ENCODE measurements at places on chromosomes 6 and 20.

DNA sequence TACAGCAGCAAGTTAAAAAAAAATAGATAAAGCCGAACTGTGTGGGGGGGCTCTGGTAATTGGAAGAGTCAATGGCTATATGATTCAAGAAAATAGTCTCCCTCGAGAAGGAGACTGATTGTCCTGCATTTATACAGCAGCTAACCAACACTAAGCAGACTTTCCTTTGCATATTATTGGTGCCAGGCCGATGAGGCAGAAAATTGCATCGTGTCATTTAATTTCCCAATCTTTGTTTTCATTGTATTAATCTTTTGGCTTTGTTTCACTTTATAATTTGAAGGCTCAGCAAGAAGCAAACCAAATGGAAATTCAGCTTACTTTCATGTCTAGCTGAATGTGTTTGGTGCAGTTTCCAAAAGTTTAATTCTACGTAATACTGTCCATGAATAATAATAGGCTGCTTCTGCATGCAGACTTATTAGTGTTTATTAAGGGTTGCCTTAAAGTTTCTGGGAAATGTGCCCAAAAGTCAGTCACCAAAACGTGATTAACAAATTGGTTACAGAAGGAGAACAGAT lies 258.5 kb downstream of the HACE1 start:
- no peak for DNase-seq

GRCh38 chr6:157806856-157807215 lies 16.2 kb upstream of the SNX9 start:
- no peak for DNase-seq

DNA sequence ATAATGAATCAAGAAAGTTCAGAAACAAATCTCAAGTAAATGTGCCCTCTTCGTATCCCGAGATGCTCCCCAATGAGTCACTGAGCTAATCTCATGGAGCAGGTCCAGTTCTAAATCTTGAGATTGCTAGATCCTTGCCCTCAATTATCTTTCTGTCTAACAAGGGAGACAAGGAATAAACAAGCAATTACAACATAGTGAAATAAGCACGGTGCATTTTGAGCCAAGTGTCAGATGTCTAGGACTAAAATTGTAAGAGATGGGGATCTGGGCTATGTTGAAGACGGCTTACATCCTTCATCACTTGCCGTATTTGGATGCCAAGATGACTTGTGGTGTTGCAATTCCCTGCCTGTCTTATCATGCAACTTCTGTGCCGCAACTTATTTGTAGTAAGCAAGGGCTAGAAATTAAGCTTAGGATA lies 56.5 kb upstream of the ADGRF1 start:
- DNase-seq = no peak

GRCh38 chr6:96836631-96837080 lies 621 bp downstream of the GPR63 start:
- DNase-seq = peak; percentile 4

DNA sequence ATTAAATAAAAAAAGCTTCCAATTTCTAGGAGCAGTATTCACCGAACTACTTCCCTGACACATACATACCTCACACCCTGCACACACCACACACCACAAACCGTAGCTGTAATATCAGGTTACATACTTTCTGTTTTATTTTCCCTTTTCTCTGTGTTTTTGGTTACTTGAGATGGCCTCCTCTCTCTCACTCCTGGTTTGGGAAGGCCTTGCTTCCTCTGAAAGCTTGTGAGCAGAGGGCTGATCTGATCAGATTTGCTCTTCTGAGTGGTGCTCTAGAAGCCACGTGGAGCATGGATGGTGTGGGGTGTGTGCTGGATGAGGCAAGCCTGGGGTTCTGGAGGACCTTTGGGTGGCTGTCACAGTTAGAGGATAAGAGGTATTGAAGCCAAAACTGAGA lies 20.9 kb downstream of the UTRN start:
- DNase-seq = no peak

- no peak for DNase-seq
Measured at GRCh38 chr20:12788632-12789299, 220.0 kb upstream of the SPTLC3 start.

DNA sequence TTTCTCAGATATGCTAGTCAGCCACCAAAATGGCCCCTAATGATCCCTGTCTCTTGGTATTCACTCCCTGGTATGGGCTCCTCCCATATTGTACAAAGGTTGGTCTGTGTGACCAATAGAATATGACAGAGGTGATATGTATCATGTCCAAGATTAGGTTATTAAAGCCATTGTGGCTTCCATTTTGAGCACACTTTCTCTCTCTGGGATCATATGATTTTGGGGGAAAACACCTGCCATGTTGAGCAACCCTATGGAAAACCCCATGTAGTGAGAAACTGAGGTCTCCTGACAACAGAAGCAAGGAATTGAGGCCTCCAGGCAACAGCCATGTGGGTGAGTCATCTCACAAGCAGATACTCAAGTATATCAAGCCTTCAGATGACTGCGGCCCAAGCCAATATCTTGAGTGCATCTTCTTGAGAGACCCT lies 7.1 kb upstream of the ZNF318 start:
- no peak for DNase-seq

Data from activated CD8-positive, alpha-beta memory T cell treated with anti-CD3 and anti-CD28 coated beads for 48 hours (primary cell).